Neuronal stem cell (in vitro differentiated cells): ENCODE measurements at places on chromosomes 1 and 21.

DNA sequence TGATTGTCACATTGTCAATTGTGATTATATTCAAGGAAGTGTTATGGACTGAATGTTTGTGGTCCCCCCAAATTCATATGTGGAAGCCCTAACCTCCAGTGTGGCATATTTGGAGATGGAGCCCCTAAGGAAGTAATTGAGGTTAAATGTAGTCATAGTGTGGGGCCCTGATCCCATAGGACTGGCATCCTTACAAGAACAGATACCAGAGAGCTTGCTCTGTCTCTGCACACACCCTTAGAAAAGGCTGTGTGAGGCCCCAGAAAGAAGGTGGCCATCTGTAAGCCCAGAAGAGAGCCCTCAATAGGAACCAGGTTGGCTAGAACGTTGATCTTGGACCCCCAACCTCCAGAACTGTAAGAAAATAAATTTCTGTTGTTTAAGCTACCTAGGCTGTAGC, 28.1 kb downstream of the VANGL1 start:
- no peaks in the 10 kb centered on the region for H3K27me3 ChIP-seq
- peaks cover 4% of the 10 kb centered on the region for H3K36me3 ChIP-seq
- H3K27ac ChIP-seq, result no peak overlapping the region
- H3K4me3 ChIP-seq, result no peak overlapping the region

DNA sequence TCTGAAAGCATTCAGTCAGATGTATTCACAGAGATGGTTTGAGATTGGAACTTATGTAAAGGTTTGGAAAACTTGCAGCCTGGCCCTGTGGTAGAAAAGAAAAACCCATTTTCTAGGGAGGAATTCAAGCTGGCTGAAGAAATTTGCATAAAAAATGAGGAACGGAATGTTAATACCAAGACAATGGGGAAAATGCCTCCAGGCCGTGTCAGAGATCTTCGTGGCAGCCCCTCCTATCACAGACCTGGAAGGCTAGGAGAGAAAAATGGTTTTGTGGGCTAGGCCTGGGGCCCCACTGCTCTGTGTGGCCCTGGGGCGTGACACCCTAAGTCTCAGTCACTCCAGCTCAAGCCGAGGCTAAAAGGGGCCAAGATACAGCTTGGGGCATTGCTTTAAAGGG, 26.7 kb downstream of the NME7 start:
- H3K27ac ChIP-seq, result no peak overlapping the region
- no peaks in the 10 kb centered on the region for H3K36me3 ChIP-seq
- H3K4me3 ChIP-seq, result no peak overlapping the region
- DNase-seq, result no peak
- no peaks in the 10 kb centered on the region for H3K27me3 ChIP-seq

DNA sequence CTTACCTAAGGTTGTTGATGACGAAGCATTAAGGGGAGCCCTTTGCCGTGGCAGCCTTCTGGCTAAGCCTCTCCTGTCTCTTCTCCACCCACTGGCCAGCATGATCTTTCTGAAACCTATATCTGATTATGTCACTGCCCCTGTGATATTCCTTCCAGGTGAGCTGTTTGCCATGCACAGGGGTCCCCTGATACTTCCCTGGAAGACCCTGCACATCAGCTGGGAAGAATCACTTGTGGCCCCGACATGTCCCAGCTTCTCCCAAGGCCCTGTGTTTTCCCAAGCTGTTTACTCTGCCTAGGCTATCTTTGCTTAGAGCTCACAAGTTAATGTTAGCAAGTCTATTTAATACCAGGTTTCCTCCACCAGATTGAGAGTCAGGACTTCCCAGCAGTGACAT, 12.3 kb downstream of the RD3 start:
- H3K4me3 ChIP-seq, result no peak overlapping the region
- H3K36me3 ChIP-seq, result no peaks in the 10 kb centered on the region

DNA sequence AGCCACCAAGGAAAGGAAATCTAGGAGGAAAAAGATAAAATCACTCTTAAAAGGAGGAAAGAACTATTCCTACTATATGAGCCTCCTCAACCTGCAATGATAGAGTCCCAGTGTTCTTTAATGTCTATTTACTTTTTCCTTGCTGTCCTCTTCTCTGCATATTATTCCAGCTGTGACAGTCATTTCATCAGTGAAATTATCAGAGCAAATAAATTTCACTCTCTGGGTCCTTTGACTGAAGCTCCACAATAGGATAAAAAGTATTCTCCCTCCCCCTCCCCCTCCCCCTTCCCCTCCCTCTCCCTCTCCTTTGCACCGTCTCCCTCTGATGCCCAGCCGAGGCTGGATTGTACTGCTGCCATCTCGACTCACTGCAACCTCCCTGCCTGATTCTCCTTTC, 107.5 kb upstream of the DPT start:
- no peaks in the 10 kb centered on the region for H3K4me1 ChIP-seq
- H3K27me3 ChIP-seq, result no peaks in the 10 kb centered on the region
- H3K4me3 ChIP-seq, result no peak overlapping the region
- no peaks in the 10 kb centered on the region for H3K36me3 ChIP-seq
- no peak for DNase-seq

- peaks cover 2% of the 10 kb centered on the region for H3K4me1 ChIP-seq
- H3K4me3 ChIP-seq, result no peak overlapping the region
- H3K27me3 ChIP-seq, result no peaks in the 10 kb centered on the region
- no peak for DNase-seq
- no peak overlapping the region for H3K27ac ChIP-seq
Measured at GRCh38 chr1:1254667-1254998, 8.1 kb upstream of the C1QTNF12 start.

GRCh38 chr1:59007820-59008598, 224.2 kb upstream of the JUN start:
- no peaks in the 10 kb centered on the region for H3K36me3 ChIP-seq
- no peaks in the 10 kb centered on the region for H3K27me3 ChIP-seq
- H3K4me1 ChIP-seq, result peaks cover 14% of the 10 kb centered on the region

DNA sequence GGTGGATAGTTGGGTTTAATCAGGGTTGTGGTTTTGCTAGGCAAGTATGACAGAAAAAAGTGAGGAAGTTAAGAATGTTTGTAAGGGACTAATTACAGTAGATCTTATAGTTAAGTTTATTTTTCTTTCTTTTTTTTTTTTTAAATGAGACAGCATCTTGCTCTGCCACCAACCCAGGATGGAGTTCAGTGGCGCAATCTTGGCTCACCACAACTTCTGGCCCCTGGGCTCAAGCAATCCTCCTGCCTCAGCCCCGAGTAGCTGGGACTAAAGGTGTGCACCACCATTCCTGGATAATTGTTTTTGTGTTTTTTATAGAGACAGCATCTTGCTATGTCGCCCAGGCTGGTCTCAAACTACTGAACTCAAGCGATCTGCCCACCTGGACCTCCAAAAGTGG, 41.7 kb downstream of the EYA3 start:
- H3K27me3 ChIP-seq, result no peaks in the 10 kb centered on the region
- no peak overlapping the region for H3K4me3 ChIP-seq
- H3K4me1 ChIP-seq, result no peaks in the 10 kb centered on the region
- no peak for DNase-seq
- H3K36me3 ChIP-seq, result peaks cover 3% of the 10 kb centered on the region

DNA sequence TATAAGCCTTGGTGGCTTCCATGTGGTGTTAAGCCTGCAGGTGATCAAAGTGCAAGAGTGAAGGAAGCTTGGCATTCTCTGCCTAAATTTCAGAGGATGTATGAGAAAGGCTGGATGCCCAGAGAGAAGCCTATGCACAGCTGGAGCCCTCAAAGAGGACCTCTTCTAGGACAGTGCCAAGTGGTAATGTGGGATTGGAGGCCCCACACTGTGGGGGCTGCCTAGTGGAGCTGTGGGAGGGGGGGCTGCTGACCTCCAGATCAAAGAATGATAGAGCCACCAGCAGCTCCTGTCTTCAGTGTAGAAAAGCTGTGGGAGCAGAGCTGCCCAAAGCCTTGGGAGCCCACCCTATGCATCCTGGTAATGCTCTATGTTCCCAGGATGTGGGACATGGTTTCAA, 1512.7 kb upstream of the TPTE start:
- H3K36me3 ChIP-seq, result no peaks in the 10 kb centered on the region
- no peaks in the 10 kb centered on the region for H3K27me3 ChIP-seq
- H3K4me1 ChIP-seq, result no peaks in the 10 kb centered on the region
- no peak for DNase-seq

DNA sequence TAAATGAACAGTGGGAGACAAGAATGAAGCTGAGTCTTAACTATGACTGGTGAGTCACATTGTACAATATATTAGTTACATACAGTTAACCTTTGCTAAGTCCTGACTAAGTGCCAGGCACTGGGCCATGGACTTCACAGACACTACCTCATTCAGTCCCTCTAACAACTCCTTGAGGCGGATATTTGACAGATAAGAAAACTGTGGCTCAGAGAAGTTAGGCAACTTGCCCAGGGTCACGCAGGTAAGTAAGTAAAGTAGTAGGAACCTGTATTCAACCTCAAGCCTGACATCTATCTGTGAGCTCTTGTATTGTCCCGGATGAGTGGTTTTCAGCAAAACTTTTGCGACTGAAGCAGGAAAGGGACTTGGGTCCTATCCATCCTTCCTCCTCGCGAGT, 62.1 kb downstream of the GNG12 start:
- H3K36me3 ChIP-seq, result no peaks in the 10 kb centered on the region
- H3K4me1 ChIP-seq, result peaks cover 9% of the 10 kb centered on the region
- no peak overlapping the region for H3K27ac ChIP-seq

DNA sequence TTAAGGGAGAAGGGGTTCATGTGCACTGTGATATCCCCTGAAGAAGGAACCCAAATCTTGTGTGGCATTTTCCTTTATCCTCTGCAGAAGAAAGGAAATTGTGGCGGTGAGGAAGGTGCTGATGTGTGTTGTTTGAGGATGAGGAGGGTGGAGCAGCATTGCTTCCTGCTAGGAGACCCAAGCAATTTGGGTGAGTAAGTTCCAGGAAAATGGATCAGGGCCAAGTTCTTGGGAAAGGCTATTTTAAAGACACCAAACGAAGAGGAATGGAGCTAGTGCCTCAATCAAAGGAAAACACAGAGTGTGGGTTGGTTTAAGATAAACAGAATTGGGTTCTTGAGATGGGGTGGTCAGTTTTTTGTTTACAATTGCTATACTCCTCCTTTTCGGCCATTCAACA, 86.7 kb upstream of the MARK1 start:
- H3K4me1 ChIP-seq, result no peaks in the 10 kb centered on the region
- no peak overlapping the region for H3K27ac ChIP-seq
- no peak overlapping the region for H3K4me3 ChIP-seq
- DNase-seq, result no peak
- H3K36me3 ChIP-seq, result no peaks in the 10 kb centered on the region
- no peaks in the 10 kb centered on the region for H3K27me3 ChIP-seq
